ENCODE measurements at places on chromosomes 1 and 21.

DNA sequence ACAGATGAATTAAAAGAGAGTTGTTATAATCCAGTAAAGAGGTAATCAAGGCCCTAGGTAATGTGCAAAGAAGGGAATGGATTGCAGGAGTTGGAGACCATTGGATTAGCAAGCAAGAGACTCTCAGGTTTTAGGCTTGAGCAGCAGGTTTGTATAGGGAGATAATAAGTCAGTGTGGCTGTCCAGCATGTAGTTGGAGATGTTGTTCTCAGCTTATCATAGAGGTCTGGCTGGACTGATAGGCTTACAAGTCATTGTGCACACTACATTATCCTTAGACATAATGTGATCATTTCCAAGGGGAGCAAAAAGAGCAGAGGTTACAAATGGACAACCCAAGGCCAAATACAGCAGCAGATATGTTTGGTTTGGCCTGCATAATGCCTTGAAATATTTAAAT is 45.9 kb upstream of the SAMD13 start:
- no peak for DNase-seq

GRCh38 chr1:148355976-148356375 is 127.1 kb downstream of the PPIAL4G start:
- DNase-seq, result no peak

DNA sequence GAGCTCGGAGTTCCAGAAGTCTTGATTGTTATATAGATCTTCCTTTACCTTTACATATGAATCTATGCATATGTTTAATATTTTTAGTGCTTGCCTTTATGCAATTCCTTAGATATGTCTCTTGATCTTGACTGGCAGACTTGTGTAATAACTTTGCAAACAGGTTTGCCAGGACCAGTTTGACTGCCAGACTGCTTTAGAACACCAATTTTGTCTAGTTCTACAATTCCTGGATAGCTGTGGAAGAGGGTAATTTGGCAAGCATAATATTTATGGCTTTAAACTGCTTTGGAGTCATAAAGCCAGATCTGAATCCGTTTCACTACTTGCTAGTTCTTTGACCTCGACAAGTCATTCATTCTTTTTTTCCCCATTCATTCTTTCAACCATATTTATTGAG is 250.0 kb downstream of the FAF1 start:
- DNase-seq, result no peak

DNA sequence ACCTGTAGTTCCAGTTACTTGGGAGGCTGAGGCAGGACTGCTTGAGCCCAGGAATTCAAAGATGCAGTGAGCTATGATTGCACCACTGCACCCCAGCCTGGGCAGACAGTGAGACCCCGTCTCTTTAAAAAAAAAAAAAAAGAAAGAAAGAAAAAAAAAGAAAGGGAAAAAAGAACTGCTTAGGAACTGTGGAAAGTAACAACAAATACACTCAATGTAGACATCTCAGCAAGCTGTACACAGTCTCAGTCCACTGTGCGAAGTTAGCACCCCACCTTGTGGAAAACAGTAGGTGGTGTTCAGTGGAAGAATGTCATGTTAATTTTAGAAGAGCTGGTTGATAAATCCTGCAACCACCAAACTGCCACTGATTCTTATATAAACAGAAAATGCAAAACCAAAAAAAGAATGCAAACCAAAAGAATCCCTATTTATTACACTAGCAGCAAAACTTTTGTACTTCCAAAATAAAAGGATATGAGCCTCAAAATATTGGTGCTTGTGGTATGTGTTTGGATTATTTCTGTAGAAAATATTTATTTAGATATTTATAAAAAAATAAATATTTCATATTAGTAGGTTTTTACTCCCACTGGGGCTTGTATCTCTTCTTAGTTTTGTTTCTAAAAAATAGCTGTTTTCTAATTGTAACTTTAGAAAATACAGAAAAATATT is 31.1 kb downstream of the ALG14 start:
- no peak for DNase-seq

- DNase-seq, result no peak
These were observed 8.0 kb downstream of the NOL9 start for GRCh38 chr1:6546326-6546725.

GRCh38 chr1:75423616-75424015 is 187.3 kb downstream of the SLC44A5 start:
- no peak for DNase-seq

DNA sequence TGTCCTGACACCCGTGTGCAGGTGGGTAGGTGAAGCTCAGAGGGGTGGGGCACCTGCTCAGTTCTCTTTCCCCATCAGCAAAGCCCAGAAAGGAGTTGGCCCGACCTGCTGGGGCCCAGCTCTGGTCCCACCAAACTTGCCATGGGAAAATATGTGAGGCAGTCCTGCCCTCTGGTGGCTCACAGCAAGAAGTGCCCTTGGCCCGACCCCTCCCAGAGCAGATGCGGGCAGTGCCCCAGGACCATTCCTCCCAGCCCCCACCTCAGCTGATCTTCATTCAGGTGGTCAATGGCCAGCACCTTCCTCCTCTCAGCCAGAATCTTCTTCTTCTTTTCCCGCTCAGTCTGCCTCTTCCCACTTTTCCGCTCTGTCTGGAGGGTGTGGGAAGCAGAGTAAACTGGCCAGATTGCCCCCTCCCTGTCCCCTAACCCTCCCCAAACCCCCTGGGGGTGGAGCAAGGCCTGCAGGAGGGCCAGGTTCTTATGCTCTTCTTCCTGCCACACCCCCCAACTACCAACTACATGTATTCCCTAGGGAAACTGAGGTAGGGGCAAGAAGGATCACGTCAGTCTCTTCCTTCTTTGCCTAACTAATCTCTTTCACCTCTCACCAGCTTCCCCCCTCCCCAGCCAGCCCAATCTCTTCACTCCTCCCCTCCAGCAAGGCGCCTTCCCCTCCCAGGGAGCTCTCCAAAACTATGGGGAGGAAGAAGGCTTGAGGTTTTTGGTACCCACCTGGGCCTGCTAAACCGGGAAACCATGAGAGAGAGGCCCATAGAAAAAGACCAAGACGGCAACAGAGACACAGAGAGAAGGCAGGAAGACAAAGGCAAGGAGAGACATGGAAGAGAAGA is 15.6 kb downstream of the TNNT2 start:
- no peak for DNase-seq

All from stimulated activated CD8-positive, alpha-beta memory T cell treated with anti-CD3 and anti-CD28 coated beads, Interleukin-4, amount 100 ng/mL, for 4 hours (primary cell).